Endothelial cell of umbilical vein (primary cell): ENCODE measurements at places on chromosomes 6 and 20. TPM values are rescaled to one million over a fixed set of nuclear protein-coding genes. Genes with fewer than 3 reads are reported as not detected.

Gene IL17A
- not detected in 2 replicates for total RNA-seq

Gene NINL
- total RNA-seq: 24.8 and 25.5 TPM in 2 replicates

Gene DLL1
- total RNA-seq: 2.0 and 2.3 TPM in 2 replicates

Gene TAGAP
- total RNA-seq: not detected in 2 replicates

Gene GNAS-AS1
- total RNA-seq: 0.58 and 0.74 TPM in 2 replicates

Gene RSPH9
- total RNA-seq: 0.12 and 0.27 TPM in 2 replicates

Gene CYP24A1
- not detected in 2 replicates for total RNA-seq

Gene IER3
- total RNA-seq: 163 and 170 TPM in 2 replicates

Gene TPX2
- total RNA-seq: 112 and 114 TPM in 2 replicates

Gene BMP2
- 11.1 and 15.7 TPM in 2 replicates for total RNA-seq

Gene GNMT
- 0.42 and 1.2 TPM in 2 replicates for total RNA-seq

Gene TTK
- 23.6 and 29.4 TPM in 2 replicates for total RNA-seq

Gene HIVEP1
- total RNA-seq: 40.3 and 49.2 TPM in 2 replicates

Gene B3GAT2
- total RNA-seq: not detected in 2 replicates

Gene ANGPT4
- not detected in 2 replicates for total RNA-seq

Gene PSMB9
- 2.7 and 6.3 TPM in 2 replicates for total RNA-seq

Gene PRICKLE4
- total RNA-seq: 2.2 and 3.3 TPM in 2 replicates

Gene PDE10A
- 2.9 and 6.5 TPM in 2 replicates for total RNA-seq

Gene LGSN
- not detected in 2 replicates for total RNA-seq

Gene POPDC3
- 1.7 and 3.1 TPM in 2 replicates for total RNA-seq

Gene KLC4
- total RNA-seq: 26.8 and 26.9 TPM in 2 replicates

Gene CLVS2
- not detected in 2 replicates for total RNA-seq

Gene LTA
- total RNA-seq: 0.46 TPM in 1 of 2 replicates, not detected in the other
